SHP77 (cell line): ENCODE measurements at places on chromosomes 4 and X.

- no peak for DNase-seq
Observed at GRCh38 chrX:30957753-30958152, 68.7 kb upstream of the TAB3 start.

DNA sequence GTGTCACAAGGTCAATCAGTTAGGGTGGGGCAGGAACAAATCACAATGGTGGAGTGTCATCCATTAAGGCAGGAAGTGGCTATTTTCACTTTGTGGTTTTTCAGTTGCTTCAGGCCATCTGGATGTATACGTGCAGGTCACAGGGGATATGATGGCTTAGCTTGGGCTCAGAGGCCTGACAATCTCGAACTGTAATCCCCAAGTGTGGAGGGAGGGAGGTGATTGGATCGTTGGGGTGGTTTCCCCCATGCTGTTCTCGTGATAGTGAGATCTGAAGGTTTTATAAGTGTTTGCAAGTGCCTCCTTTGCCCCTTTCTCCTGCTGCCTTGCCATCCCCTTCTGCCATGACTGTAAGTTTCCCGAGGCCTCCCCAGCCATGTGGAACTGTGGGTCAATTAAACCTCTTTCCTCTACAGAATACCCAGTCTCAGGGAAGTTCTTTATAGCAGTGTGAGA is 36.7 kb upstream of the STS start:
- no peak for DNase-seq

GRCh38 chrX:11398785-11399184 is 105.6 kb downstream of the AMELX start:
- no peak for DNase-seq

GRCh38 chr4:89914609-89915550 is 20.2 kb downstream of the MMRN1 start:
- DNase-seq = no peak

- no peak for DNase-seq
Observed at GRCh38 chr4:136918772-136919171, 613.5 kb downstream of the PCDH18 start.

GRCh38 chr4:79833857-79834256 is 239.2 kb downstream of the ANTXR2 start:
- no peak for DNase-seq

DNA sequence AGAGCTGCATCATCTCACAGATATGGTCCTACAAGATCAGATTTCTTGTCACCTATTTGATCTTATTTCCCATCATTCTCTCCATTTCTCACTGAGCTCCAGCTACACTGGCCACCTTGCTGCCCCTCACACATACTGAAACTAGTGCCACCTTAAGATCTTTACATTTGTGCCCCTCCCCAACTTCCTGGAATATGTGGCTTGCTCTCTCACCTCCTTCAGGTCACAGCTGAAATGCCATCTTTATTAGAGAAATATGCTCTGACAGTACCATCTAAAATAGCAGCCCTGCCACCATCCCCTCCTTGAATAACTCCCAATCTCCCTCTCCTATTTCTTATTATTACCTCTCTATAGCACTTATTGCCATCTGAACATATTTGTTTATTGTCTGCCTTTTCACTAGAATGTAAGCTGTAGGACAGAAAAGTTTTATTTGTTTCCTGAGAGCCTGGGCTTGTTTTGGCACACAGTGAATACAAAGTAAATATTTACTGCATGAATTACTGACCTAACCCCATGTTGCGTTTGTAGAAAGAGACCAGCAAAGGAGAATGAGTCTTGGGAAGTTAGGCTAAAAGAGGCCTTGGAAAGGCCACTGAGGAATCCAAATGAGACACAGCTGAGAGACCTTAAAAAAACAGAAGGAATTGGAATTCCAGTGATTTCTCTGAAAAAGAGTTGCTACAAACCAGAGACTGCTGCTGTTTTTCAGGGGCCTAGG is 22.7 kb downstream of the DYNLT3 start:
- no peak for DNase-seq

- no peak for DNase-seq
Observed at GRCh38 chrX:97294041-97294440, 410.3 kb downstream of the RPA4 start.

DNA sequence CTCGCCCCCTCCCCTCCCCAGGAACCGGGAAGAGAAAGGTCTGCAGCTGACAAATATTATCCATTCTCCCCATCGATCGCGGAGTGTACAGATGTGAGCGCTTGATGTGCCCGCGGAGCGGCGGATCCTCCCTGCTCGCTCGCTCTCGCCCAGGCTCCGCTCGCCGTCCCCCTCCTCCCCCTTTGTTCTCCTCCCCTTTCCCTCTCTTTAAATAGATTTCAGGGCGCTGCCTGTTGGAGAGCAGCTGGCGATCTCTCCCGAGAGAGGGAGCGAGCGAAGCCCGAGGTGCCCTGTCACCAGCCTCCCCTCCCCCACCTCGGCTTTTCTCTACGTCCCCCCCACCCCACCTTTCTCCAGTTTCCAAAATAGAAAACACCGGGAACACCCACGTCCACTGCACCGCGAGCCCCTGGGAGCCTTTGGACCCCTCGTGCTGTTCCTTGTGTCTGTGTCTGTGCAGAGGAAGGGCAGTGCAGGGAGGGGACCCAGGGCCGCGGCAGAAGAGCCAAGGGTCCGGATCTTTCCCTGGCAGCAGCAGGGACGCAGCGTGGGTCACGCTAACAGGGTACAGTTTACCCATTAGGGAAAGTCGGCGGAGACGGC is 56.6 kb upstream of the BCOR start:
- DNase-seq = peak; percentile 62

GRCh38 chr4:69066945-69067344 is 29.3 kb upstream of the UGT2B7 start:
- no peak for DNase-seq

DNA sequence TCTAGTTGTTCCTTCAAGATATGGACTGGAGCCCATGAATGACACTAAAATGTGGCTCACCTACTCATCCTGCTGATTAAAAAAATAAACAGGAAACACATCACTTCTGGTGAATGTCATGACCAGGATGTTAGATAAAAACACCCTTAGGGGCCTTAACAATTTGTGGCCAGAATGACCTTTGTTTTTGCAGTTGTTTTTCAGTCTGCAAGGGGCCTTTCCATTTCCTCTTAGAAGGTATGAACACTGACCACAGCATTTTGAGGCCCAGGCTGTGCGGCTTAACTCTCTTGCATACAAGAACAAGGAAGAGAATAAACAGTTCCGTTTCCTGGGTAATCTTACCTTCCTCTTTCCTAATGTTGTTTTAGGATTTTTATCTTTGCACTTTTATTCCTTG is 113.2 kb downstream of the IL1RAPL2 start:
- no peak for DNase-seq

DNA sequence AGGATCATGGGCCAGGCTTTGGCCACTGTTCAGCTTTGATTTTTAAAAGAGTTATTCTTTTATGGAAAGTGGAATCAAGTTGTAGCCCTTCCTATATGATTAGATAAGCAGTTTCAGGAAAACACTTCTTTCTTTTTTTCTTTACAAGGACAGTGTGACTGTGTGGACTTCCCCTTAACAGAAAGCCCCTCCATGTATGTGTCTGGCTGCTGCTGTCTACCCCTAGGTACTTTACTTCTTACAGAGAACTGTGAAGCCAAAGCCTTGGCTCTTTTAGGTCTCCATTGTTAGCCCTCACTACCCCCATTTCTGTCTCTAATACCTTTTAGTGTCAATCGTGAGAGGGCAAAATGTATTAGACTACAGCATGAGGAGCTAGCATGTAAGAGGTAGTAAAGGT is 19.1 kb downstream of the VSIG1 start:
- DNase-seq = no peak

GRCh38 chrX:32662516-32662915 is 548.8 kb downstream of the DMD start:
- no peak for DNase-seq

DNA sequence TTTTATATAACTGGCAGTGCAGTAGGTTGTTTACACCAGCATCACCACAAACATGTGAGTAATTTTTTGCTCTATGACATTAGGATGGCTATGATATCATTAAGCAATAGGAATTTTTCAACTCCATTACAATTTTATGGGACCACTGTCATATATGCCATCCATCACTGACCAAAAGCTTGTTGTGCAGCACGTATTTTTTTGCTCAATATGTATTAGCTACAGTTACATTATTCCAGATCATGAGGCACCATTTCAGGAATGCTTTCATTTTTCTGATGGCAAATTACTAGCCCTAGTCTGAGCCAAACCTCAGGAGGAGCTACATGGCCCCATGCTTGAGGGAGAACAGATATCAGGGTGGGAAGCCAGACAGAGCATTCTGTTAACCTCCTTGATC is 56.8 kb upstream of the DCLK2 start:
- no peak for DNase-seq

- no peak for DNase-seq
Observed at GRCh38 chrX:138150709-138151108, 560.8 kb downstream of the FGF13 start.

DNA sequence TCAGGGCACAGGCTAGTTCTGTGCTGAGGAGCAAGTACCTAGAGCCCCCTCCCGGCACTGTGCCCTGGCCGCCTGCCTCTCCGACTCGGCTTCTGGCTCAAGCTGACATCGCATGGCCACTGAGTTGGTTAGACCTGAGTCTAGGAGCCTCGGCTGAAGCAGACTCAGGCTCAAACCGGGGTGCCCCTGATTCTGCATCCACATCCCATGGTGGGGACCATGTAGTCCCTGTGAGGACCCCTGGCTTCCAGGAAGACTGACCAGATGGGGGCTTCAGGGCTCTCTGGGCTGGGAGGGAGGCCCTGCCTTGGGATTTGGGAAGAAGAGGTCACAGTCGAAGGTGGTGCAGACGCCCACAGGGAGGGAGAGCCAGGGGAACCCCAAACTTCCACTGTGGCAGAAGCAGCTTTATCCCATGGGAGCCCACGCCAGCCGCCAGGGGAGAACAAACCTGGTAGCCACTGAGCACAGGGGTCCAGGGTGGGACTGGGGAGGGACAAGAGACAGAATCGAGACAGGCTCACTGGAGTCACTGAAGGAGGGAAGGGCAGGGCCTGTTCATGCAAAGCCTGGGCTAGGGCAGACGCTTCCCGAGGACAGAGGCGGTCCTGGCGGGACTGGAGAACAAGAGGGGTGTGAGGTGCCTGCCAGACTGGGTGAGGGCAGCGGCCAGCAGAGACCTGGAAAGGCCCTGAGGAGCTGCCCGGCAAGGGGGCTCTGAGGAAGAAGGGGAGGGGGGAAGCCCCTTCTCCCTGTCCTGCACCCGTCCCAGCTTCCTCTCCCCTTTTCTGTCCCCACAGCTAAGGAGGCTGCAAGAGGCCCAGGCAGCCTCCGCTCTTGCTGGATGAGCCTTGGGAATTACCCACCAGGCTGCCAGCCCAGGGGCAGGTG is 1.1 kb downstream of the PDE6B start:
- DNase-seq = no peak

DNA sequence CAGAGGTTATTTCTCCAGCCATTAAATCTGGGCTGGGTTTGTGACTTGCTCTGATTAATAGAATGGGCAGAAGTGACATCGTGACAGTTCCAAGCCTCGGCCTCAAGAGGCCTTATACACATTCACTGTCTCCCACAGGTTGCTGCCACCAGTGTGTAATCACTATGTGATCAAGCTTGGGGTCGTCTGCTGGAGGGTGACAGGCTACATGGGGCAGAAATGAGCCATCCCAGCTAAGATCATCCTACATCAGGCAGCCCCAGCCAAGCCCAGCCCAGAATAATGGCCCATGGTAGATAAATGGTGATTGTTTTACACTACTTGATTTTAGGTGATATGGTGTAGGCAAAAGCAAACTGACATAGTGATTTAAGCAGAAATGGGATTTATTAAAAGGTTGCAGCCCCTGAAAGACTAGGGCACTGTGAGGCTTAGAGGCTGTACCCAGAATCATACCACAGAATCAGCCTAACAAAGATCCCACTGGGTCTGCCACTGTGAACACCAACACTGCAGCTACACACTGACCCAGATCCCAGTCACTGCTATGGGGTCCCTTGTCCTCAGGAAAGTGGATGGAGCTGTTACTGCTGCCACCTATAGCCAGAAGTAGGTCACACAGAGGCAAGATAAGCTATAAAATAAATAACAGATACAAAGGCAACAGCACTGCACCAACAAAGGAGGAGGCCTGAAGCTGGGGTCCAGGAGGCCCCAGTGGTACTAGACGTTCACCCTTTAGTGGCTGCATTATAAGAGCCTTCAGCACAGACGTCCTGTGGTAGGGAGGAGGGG is 159.6 kb upstream of the RBPJ start:
- no peak for DNase-seq

DNA sequence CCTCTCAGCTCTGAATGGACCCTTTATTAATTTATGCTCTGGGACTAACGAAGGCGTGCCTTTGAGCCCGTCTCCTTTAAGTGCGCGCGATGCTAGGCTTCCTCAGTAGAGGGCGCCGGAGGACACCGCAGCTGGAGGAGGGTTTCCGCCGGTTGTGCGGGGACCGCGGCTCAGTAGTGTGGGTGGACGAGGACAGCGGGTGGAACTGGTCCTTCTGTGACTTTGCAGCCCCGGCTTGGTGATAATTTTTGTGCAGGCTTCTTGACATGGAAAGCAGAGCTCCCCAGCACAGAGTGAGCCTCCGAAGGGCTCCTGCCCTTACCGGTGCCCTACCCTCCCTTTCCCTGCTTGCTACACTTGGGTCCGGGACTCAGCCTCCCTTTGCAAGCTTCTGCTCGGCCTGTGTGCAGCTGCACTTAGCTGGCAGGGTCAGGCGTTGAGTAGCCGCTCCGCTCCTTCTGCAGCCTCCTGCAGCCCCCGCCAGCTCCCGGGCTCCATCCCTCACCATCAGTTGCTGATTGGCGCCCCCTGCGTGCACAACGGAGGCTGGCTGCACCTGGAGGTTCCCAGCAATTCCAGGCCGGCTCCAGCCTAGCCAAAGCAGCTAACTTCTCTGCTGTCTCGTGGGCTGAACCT is 26.8 kb upstream of the BOD1L1 start:
- peak; percentile 42 for DNase-seq

DNA sequence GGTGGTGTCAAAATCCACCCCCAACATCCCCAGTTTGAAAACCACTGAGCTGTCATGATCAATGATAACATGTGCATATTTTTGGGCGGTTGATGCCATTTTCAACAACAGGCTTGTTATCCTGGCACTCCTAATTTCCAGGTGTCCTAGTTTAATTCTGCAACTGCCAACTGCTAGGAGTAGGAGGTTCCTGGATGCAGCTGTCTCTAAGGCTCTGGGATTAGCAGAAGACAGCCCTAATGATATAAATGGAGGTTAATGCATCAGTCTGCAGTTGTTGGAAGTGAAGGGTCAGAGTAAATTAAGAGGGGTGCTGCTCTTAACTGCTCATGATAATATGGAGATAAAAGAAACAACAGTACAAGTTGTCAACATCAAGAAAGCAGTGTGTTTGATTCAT is 23.8 kb downstream of the ARFIP1 start:
- no peak for DNase-seq

- no peak for DNase-seq
Observed at GRCh38 chrX:115581759-115582615, 21.0 kb downstream of the PLS3 start.

GRCh38 chr4:38400946-38401345 is 263.1 kb upstream of the KLF3 start:
- DNase-seq = no peak

DNA sequence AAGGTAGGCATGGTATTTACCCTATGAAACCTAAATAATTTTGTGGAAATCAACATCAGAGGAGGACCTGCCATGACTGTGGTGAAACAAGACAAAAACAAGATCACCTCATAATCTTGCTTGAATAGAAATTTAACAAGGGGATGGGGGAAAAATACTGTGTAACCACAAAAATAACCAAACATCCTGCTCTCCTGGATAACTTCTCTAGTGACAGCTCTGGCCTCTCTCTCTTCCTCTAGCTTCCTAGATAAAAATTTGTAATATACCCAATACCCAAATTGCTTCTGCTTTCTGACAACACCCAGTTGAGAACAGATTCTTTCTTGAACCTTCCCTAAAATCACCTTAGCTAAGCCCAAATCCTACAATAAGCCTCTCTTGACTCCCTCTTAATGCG is 11.9 kb upstream of the TIGD2 start:
- DNase-seq = no peak
